Ureter (tissue), 1 donor: ENCODE measurements at places on chromosomes 5 and 9.
A peak's percentile ranks its signal among the peaks of the same experiment; 100 is the strongest.

- no peak for DNase-seq
Measured at GRCh38 chr5:43997647-43998272, 391.5 kb downstream of the FGF10 start.

DNA sequence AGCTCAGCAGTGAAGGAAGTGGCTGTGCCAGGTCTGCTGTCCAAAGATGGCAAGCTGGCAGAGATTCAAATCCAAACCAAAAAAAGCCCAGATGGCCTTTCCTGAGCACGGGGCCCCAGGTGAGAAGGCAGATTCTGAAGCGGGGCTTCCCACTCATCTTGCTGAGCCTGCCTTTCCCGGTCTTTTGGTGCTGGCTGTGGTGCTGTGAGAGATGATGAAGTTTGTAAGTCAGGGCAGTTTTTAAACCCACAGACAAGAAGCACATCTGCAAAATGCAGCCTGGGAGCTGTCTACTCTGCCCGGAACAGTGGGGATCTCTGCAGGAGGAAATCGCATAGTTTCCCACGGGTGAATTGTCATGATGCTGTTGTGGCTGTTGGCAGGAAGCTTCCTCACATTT lies 85.0 kb upstream of the IRX4 start:
- DNase-seq = no peak

DNA sequence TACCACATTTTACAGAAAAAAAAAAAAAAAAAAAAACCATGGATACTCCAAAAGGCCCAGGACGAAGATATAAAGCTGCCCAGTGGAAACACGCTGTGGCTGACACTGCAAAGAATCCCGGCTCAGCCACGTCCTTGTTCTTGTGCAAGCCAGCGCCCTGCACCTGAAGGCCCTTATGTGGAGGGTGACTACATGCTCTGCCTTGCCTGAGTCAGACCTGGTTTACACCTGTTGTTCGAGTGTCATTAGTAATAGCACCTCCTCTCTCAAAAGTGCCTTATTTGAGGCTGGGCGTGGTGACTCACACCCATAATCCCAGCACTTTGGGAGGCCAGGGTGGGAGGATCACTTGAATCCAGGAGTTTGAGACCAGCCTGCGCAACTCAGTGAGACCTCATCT lies 54.3 kb upstream of the ZSWIM6 start:
- DNase-seq = no peak

GRCh38 chr9:70413464-70413798 lies 1.0 kb downstream of the KLF9 start:
- peak; percentile 52 for DNase-seq

DNA sequence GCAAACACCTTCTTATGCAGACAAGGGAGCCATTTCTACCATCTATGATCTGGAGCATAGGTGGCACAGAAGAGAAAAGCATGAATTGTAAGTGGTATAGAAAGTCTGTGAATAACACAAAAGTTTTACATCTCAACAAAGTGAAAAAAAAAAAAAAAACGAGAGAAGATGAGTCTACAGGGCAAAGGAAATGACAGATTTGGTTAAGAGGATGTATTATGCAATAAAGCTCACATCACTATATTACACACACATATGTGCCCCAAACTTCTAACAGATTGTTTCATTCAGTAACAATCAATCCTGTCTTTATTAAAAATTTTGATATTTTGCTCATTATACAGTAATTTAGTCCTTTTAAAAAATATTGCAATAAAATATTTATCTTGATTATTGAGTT lies 49.8 kb downstream of the CERT1 start:
- DNase-seq = no peak

- no peak for DNase-seq
Measured at GRCh38 chr9:129500161-129500862, 120.6 kb downstream of the C9orf50 start.

DNA sequence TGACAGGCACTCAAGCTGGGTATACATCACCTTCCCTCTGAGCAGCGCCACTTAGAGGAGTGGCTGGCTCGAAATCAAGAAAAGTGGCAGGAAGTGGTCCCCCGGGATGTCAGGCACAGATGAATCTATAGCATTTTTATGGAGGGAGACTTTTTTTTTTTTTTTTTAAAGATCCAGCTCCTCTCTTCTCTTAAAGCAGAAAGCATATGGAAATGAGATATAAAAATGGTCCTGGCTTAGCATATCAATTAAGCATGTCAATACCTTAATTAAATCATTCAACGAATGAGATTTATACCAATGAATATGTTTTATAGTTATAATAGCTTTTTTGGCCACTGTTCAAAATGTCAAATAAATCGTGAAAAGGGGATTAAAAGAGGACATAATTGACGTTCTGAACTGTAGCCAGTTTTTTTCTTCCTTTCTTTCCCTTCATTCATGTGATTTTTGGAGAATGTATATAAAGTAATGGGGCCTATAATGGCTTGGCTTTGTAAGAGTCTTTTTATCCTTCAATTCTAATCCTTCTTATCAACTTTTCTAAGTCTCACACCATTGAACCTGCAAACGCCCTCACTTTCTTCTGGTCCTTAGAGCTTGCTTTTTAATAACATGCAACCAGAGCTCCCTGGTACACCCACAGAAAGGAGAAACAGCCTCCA lies 319.2 kb upstream of the PANK3 start:
- no peak for DNase-seq

- no peak for DNase-seq
Measured at GRCh38 chr5:61168951-61169350, 6.7 kb upstream of the SMIM15 start.

GRCh38 chr5:179413711-179414458 lies 68.6 kb upstream of the ADAMTS2 start:
- DNase-seq = no peak

DNA sequence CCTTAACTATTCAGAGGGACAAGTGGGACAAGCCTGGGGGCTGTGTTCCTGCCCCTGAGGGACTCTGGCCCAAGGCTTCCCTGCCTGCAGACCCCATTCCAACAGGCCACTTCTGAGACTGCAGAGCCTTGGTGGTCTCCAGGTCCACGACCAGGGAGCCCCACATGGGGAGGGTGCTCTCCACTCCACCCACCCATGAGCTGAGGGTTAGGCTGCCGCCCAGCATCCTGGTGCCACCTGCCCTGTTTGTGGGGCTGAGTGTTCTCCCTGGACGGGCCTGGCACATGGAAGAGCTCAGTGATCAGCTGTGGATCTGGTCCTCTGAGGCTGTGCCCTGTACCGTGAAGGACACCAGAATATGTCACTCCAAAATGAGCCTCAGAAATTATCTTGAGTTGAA lies 2.5 kb upstream of the ABO start:
- DNase-seq = no peak
